ENCODE measurements at places on chromosomes 6 and 20. TPM values are rescaled to one million over a fixed set of nuclear protein-coding genes. Genes with fewer than 3 reads are reported as not detected.

The PPP1R3G gene
- total RNA-seq, result 7.8 TPM

The GABRR2 gene
- 0.33 TPM for total RNA-seq

GRCh38 chr6:52914516-52914915 is 5.0 kb upstream of the GSTA3 start:
- DNase-seq, result no peak

The CCND3 gene
- total RNA-seq, result 118 TPM

- DNase-seq, result no peak
Measured at GRCh38 chr6:56527934-56528333, 114.8 kb downstream of the DST start.

DNA sequence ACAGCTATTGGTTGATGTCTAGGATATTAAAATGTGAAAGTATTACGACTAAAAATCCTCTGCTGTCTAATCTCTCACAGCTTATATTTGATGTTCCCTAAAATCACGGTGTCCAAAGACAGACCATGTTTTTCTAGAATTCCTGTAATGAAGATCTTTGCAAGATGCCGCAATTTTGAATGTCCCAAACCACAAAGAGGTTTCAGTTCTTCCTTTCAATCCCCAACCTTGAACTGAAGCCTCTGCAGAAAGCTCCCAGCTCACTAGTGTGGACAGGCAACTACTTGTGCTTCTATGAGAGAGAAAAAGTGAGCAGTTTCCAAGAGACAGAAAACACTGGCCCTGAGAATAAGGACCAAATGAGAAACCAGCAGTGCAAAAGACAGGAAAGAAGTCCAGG is 370.1 kb downstream of the FOXA2 start:
- DNase-seq, result no peak

DNA sequence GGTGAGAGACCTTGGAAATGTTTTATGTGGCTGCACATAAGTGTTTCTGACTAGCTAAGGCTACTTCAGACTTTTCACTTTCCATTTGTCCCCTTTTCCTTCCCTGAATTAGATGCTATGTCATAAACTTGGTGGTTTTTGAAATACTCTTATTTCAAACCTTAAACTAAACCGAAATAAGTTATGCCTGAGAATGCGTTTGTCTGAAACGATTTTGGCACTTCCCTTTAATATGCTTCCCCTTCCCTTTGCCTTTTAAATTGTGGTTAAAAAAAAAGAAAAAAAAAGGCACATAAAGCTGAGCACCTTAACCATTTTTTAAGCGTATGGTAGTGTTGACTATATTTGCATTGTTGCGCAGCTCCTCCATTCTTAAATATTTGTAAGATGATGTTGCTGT is 14.3 kb downstream of the ZNF451 start:
- no peak for DNase-seq

The BMP2 gene
- total RNA-seq, result 8.6 TPM

DNA sequence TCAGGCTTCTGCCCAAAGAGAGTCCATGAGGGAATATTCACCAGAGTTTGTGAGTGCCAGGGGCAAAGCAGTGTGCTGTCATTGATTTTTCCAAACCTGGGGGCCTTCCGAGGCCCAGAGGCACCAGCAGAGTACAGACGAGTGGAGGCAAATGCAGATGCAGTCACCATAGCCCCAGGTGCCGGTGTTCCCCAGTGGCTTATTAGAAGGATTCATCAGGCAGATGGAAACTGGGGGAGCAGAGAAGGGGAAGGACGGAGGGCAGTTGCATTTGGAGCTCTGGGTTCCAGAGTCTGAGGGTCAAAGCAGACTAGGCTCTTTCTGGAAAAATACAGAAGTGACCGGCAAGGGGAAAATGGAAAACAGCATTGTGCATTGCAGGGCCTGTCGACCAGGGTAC is 184.2 kb downstream of the ANKRD60 start:
- DNase-seq, result no peak

- DNase-seq, result no peak
Measured at GRCh38 chr6:56432194-56432593, 184.8 kb upstream of the COL21A1 start.

DNA sequence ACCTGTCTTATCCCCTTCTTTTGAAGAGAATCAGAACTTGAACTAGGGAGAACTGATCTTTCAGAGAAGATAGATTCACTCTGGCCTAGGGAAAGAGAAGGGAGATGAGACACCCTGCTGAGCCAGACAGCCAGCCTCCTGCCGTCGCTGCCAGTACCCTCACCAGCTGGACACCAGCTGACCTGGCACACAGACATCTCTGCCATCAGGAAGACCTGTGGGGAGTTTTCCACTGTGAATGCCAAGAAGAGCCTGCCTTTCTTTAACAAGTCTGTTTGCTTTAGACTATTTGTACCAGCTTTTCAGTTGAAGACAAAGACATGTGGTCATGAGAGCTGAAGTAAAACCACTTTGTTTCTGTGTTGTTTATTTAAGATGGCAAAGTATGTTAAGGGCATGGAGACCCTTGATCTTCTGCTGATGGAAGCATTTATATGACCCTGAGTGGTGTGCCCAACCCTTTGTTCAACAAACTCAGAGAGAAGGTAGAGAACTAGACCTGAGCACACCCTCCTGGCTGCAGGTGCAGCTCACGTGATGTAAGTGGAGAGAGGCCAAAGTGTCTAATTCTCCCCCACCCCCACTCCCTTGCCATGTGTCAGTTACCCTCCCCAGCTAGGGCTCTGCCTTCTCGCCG is 82.3 kb upstream of the SLC24A3 start:
- peak; percentile 66 for DNase-seq

The PSMG4 gene
- total RNA-seq, result 26.6 TPM

DNA sequence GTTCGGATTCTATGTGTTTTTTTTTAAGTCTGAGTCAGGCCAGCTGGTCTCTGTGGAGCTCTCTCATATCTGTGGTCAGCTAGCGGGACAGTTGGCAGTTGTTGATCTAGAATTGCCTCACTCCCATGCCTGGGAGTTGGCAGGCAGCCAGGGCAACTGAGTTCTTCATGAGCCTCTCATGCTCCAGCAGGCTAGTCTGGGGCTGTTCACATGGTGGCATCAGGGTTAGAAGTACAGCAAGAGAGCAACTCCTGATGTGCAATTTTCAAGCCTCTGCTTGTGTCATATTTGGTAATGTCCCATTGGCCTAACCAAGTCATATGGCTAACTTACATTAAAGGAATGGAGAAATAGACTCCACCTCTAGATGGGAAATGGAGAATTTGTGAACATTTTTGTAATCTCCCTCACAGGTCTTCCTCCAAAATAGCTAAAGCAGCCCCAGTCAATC is 6.7 kb upstream of the IFT52 start:
- no peak for DNase-seq

DNA sequence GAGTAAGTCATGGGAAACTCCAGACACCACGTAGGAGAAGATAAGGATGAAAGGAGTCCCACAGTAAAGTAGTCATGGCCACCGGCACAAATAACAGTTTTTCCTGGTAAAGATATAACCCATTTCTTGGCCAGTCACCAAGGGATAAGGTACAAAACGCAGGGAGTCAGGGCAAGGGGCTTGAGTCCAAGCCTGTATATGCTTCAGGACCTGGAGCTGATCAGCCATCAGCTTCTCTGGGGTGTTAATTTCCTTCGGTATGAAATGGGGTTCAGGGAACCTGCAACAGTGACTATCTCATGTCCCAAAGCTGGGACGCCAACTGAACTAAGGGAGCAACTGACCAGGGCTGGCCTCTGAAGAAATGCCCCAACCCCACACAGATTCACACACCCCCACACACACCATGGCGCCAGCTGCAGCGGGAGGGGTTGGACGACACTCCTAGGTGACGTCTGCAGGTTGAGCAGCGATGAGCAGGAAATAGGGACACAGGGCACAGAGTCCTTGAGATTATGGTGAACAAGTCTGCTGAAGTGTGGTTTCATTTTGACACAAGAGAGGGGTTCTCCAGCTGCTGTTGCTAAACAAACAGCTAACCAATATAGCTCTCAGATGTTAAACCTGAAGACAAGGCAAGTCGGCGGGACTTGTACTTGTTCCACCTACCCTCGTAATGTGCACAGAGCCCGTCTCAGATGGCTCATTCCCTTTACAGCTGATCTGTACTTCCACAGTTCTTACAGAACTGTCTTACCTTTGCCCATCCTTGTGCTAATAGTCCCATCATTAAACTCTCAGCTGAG is 7.4 kb upstream of the ADTRP start:
- no peak for DNase-seq

- DNase-seq, result no peak
Measured at GRCh38 chr6:57127763-57128162, 37.8 kb downstream of the ZNF451 start.

The NR2E1 gene
- not detected for total RNA-seq

The ZSCAN12 gene
- total RNA-seq, result 5.1 TPM

GRCh38 chr6:2853769-2854395 is 12.2 kb upstream of the SERPINB1 start:
- DNase-seq, result peak; percentile 90

The DNAAF9 gene
- 45.1 TPM for total RNA-seq

DNA sequence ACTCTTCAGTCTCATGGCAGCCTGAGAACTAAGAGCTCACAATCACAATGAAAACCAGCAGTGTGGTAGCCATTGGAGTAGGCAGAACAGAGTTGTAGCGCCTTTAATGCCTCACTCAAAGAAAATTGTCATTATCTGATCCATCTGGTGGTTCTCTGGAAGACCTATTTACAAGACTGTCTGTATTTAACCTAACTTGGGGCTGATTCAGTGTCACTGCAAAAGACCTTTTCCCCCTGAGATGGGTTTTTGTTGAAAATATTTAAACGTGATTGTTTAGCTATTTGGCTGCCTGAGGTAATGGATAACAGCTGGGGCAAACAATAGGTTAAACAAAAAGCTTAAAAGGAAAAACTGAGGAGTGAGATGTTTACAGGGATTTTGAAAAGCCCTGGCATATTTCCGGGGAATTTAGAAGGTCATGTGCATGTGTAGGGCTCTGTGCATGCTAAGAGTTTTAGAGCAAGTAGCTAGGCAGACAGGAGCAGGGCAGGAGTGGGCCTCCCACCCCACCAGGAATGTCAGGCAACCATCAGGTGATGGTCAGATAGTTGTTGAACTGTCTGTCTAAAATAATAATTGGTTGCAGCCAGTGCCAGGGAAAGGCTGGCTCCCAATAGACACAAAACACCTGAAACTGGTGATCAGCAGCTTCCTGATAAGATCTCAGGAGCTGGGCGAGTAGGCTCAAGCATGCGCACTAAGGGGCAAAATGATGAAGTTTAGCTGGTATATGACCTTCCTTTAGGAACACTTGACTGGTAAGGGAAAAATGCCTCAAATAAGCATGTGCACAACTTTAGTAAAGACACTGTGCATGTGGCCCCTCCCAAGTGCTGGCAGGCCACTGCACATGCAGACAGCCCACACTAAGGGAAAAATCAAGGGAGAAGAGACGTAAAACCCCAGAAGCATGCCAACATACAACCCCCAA is 70.8 kb upstream of the AKIRIN2 start:
- DNase-seq, result no peak

GRCh38 chr20:21272679-21273078 is 30.5 kb upstream of the XRN2 start:
- no peak for DNase-seq

DNA sequence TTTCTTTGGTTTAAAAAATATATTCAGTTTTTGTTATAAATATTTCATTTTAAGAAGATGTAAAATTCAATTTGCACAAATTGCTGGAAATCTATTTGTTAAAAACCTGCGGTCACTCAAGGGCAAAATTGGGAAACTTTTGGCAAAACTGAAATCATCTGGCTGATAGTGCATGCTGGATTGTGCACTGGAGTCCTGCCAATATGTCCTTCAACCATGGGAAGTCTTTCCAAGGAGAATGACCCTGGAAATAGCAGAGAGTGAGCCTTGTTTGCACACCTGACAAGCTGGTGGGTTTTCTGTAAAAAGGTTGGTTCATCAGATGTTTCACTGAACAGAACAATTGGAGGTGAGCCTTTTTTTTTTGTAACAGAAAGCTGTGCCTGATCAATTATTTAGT is 413.5 kb downstream of the BTBD3 start:
- DNase-seq, result no peak

GRCh38 chr6:152554851-152555250 is 82.3 kb downstream of the SYNE1 start:
- DNase-seq, result no peak

The ZNF335 gene
- 19.0 TPM for total RNA-seq

DNA sequence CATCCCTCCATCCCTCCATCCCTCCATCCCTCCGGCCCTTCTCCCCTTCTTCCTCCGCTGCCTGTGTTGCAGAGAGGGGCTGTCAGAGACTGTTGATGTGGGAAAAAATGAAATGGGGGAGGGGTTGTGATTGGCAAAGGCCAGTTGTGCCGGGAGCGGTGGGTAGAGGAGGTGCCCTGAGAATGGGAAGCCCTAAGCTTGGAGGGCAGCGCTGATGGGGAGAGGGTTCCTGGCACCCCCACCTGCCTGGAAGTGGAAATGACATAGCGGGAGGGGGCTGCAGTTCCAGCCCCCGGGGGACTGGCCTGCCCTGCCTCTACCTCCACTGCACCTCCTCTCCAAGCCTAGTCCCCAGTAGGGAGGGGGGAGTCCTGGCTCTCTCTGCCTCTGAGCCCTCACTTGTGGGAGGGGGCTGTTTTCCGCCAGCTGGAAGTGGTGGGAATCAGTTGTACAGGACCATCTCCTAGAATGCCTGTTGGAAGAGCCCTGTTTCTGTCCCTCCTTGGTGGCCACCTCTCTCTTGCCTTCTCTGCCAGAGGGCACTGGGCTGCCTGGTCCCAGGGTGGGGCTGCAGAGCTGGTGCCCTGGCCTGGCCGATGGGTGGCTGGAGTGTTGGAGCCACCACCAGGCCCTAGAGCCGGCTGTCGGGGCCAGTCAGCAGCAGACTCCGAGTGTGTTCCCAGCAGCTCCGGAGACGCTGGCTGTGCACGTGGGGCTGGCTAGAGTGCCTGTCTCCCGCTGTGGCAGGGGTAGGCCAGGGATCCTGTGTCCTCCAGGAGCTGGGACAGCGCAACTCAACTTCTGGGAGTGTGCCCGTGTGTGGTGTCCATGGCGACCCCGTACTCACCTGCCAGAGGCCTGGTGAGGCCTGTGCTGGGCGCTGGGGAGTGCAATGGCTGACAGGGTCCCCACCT is 1.5 kb downstream of the DLGAP4 start:
- DNase-seq, result no peak

The PLAGL1 gene
- 17.3 TPM for total RNA-seq

The TRIM31 gene
- total RNA-seq, result not detected

GRCh38 chr6:170137176-170137891 is 153.5 kb downstream of the DLL1 start:
- DNase-seq, result no peak

The C6orf118 gene
- total RNA-seq, result not detected

Data from esophagus muscularis mucosa (tissue), 4 donors.